ENCODE measurements at places on chromosomes 16 and 17. TPM values are rescaled to one million over a fixed set of nuclear protein-coding genes. Genes with fewer than 3 reads are reported as not detected.

DNA sequence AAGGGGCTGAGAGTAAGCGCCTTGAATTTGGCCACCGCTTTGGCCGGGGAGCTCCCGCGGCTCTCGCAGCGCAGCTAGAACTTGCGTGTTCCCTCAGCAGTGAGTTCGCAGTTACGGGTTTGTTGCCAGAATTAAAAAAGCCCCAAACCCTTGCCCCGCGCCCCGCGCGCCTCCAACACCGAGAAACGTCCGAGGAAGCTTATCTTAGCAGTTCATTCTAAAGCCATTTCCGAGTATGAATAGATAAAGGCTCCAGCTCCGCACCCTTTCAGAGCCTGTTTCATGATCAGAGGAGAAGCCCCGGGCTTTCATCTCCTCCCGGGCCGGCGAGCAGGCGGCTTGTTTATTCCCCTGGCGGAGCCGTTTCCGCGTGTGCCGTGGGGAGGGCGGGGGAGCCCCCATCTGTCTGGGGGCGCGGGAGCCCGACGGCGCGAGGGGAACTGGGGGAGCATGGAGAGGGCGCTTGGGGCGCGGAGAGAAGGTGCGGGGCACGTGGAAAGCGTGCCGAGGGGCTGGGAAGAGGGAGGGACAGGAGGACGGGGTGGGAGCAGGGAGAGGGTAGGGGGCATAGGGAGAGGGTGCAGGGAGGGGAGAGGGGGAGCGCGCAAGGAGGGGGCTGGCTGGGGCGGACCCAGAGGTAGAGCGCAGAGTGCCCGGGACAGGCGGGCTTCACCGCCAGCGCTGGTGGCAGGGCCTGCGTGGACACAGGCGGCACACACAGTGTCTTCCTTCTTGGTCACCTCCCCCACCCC is 9.9 kb downstream of the TBX4 start:
- DNase-seq, result no peak

GRCh38 chr16:67164599-67165061 is at the start of gene HSF4:
Gene HSF4 (plus strand): TSS chr16:67164745. CDS start chr16:67164812, 67 bp downstream.
- DNase-seq, result no peak

GRCh38 chr16:18013863-18014262 is 322.7 kb downstream of the NPIPA8 start:
- no peak for DNase-seq

GRCh38 chr17:13740686-13741085 is 139.0 kb upstream of the HS3ST3A1 start:
- DNase-seq, result no peak

DNA sequence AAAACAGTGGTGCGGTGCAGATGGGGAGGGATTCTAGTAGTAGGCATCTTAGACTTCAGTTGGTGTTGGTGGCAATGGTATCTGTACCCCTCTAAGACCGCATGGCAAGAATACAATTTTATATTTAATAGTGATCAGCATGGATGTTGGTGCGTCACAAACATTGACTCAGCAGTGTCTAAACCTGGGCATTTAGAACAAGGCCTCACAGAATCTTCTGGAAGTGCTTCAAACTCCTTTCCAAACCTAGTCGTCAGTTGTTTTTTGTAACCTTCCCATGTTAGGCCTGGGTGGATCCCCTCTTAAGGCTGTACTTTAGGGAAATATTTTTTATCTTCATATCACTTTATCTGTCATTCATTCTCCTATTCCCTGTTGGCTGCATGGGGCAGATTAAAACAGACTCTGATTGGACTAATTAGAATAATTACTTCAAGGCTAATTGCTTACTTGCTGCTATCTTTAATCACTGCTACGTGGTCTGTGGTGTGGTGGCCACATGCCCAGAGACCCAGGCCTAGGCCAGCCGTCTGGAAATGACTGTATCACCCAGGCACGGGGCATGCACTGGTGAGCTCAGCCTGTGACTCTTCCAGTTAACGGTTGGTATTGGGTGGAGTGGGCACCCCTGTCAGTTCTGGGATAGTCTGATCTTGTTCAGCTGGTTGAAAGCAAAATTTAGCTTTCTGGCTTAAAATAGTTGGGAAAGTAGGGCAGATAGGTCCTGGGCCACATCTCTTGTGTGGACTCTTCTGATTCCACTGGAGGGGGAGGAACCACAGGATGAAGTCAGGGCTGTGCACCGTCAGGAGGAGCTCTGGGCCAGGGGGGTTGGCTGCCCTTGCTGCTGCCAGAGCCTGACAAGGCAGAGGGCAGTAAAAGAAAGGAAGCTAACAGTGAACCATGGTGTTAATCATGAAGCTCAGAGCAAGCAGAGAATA is 4.5 kb downstream of the ALKBH5 start:
- no peak for DNase-seq

DNA sequence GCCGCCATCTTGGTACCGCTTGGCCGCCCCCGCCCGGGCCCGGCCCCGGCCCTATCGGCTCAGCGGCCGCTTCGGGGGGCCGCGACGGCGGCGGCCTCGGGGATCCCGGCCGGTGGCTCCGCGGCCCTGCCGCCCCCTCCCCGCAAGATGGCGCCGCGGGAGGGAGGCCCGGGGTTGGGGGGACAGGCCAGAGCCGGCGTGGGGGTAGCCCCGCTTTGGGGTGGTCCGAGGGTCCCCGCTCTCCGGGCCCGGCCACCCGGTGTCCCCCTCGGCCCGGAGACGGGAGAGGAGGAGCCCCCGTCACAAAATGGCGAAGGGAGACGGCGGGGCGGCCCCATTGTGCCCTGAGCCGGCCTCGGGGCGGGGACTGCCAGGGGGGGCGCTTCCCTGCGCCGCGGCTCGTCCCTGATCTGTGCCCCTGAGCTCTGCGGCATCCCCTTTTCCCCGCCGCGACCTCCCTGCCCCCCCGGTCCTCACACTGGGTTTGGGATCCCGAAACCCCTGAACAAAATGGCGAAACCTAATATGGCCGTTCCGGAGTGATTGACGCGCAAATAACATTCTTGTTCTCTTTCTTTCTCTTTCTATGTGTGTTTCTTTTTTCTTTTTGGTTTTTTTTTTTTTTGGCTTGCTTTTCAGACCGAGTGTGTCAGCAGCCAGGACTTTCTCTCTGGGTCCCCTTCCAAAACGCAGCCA is 986 bp downstream of the HAPSTR1 start:
- DNase-seq, result peak; percentile 37

- DNase-seq, result no peak
Observed at GRCh38 chr17:19865021-19865420, 2.7 kb downstream of the ULK2 start.

GRCh38 chr16:54417384-54417783 is 130.8 kb upstream of the IRX3 start:
- no peak for DNase-seq

GRCh38 chr16:17273142-17273561 is 197.6 kb downstream of the XYLT1 start:
- DNase-seq, result no peak

- no peak for DNase-seq
Observed at GRCh38 chr17:73139296-73139695, 25.5 kb upstream of the SSTR2 start.

- no peak for DNase-seq
Observed at GRCh38 chr16:27602103-27602502, 52.2 kb downstream of the KATNIP start.

DNA sequence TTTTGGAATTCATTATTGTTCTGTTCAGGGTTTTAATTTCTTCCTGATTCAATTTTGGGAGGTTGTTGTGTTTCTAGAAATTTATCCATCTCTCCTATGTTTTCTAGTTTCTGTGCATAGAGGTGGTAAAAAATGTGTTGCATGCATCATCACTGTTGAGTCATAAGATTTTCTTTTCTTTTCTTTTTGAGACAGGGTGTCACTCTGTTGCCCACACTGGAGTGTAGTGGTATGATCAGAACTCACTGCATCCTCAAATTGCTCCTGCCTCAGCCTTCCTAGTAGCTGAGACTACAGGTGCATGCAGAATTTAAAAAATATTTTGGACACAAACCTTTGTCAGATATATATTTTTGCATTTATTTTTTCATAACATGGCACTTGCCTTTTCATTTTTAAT is 184.8 kb downstream of the BCAS3 start:
- DNase-seq, result no peak

- no peak for DNase-seq
Observed at GRCh38 chr16:74926805-74927204, 58.1 kb downstream of the WDR59 start.

The CDH3 gene
- total RNA-seq, result 0.36 TPM

The SSTR5 gene
- not detected for total RNA-seq

The NETO2 gene
- 0.44 TPM for total RNA-seq

The HASPIN gene
- total RNA-seq, result 0.38 TPM

The CCL7 gene
- total RNA-seq, result not detected

The TM4SF5 gene
- total RNA-seq, result not detected

The HSD17B1 gene
- 0.44 TPM for total RNA-seq
